ENCODE measurements at places on chromosomes 16 and 17.
A peak's percentile ranks its signal among the peaks of the same experiment; 100 is the strongest.

DNA sequence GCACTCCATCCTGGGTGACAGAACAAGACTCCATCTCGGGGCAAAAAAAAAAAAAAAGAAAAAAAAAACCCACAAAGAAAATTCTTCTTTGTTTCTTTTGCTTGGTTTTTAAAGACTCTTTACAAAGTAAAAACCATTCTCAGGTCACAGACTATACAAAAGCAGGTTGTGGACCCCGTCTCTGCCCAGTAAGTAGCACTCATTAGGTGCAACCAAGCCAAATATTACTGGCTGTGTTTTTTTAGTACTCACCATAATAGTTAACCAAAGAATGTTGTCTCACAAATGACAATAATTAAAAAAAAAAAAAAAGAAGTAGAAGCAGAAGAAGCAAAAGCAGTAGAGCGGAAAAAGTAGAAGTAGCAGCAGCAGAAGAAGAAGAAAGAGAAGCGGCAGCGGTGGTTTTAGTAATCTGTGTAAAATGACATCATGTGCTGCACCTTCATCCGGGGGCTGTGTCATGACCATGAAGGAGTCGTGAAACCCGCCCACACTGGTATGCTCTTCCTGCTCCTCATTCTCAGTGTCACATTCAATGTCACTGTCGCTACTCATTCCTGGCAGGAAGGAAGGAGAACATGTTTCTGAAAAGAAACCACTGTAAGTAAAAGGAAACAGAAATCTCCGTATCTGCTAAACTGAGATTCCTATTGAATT lies 105.4 kb downstream of the TRIM37 start:
- peak; percentile 68 for DNase-seq

DNA sequence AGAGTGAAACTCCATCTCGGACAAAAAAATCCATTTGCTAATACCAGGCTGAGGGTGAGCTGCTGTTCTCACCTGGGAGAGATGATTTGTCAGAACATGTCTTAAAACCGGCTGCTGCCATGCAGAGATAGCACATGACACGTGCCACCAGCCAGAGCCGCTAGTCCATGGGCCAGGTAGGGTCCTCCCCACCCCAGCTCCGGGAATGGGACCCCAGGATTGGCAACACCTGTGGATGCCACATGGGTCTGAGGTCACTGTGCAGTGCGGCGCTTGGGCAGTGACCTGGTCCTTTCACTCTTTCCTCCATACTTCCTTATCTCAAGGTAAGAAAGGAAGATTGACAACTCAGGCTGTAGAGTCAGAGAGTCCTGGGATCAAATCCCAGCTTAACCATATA lies 393.3 kb upstream of the TNRC6C start:
- DNase-seq: no peak

DNA sequence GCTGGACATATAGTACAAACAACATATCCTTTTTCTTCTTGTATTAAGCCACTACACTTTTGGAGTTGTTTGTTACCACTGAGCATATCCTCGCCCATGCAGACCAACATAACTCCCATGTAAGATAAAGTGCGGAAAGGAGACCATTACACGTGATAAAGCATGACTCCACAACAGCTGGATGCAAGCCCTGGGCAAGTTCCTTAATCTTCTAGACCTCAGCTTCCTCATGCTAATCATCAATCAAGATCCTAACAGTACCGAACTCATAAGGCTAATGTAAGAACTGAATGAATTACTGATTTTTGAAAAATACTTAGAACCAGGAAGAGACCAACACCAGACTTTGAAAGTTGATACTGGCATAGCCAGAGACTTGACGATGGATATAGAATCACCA lies 47.0 kb upstream of the GSG1L start:
- no peak for DNase-seq

- no peak for DNase-seq
Observed at GRCh38 chr16:75559564-75560372, 3.7 kb upstream of the TMEM231 start.

- no peak for DNase-seq
Observed at GRCh38 chr17:2972749-2973148, 90.7 kb downstream of the OR1D5 start.

GRCh38 chr17:2241823-2242222 lies 61.8 kb downstream of the SMG6 start:
- no peak for DNase-seq

DNA sequence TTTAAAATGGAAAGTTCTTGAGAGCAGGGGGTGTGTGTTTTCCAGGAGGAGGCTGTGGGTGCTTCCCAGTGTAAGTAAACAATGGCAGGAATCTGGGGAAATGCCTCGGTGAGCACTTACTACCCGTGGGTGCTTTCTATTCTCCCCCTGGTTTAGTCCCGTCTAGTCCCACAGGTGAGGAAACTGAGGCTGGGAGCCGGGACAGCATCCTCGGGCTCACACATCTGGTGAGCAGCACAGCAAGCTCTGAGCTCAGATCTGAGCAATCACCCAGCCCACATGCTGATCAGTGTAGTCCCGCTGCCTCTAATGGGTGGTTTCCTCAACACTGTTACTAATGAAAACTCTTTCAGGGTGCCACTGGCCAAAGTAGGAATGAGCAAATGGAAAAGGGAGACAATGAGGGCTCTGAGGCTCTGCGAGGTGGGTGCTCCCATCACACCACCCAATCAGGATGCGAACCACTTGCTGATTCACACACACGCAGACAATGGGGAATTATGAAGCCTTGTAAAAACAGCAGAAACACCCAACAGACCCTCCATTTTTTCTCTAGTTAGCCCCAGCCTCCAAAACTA lies 202.6 kb downstream of the PARN start:
- DNase-seq: no peak

GRCh38 chr16:24853830-24854229 lies 8.1 kb downstream of the SLC5A11 start:
- no peak for DNase-seq

DNA sequence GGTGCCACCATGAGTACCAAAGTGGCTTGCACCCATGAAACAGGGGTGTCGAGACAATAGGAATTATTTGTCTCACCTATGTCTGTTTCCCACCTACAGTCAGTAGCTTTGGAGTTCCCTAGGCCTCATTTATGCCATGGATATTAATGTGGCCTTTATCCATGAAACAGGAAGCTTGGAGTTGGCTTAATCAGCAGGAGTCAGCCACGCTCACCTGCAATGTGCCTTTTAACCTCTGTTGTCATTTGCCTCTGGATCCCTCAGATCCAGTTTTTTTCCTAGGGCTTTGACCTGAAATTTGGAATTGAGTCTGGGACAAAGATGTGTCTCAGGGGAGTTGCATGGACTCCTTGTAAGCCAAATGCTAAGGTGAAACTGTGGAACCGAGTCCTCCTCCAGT lies 44.4 kb downstream of the TAOK1 start:
- no peak for DNase-seq

- no peak for DNase-seq
Observed at GRCh38 chr17:73030501-73030921, 62.0 kb downstream of the SLC39A11 start.

GRCh38 chr17:64978138-64978537 lies 58.9 kb upstream of the LRRC37A3 start:
- no peak for DNase-seq

DNA sequence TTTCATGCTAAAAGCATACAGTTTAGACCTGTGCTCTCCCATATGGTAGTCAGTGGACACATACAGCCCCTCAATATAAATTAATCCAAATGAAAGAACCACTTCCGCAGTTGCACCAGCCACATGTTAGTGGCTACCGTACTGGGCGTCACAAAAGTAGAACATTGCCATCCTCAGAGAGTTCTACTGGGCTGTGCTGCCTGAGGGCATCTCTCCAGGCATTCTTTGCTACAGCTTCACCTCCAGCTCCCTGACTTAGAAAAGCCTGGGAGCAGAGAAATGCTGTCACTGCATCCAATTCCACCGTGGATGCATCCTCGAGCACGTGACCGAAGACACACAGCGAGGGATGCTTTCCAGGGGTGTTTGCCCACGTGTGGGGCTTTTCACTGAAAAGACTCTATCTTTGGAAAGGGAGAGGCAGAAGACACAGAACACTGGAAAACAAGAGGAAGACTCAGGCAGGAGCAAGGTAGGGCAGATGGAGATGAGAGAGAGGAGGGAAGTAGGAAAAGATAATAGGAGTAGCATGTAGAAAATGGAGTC lies 86.4 kb downstream of the GAS7 start:
- DNase-seq: no peak

DNA sequence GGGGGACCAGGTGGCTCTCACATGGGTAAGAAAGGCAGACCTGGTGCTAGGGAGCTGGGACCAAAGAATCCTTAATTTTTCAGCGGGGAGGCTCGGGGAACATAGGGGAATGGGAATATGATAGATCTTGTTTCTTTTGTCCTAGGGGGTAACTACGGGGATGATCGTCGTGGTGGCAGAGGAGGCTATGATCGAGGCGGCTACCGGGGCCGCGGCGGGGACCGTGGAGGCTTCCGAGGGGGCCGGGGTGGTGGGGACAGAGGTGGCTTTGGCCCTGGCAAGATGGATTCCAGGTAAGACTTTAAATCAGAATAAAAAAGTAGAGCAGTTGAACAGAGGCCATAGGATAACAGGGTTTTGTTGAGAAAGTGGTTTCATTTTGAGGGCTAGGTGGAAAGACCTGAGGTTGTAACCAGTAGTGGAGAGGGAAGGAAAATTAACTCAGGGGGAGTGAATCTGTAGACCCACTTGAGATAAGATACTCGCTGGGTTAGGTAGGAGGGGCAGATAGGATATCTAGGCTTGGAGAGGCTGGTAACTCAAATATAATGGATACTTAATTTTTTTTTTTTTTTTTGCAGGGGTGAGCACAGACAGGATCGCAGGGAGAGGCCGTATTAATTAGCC lies 11.0 kb downstream of the FUS start:
- DNase-seq: no peak

GRCh38 chr17:39635614-39636176 lies 1.2 kb upstream of the STARD3 start:
- no peak for DNase-seq

DNA sequence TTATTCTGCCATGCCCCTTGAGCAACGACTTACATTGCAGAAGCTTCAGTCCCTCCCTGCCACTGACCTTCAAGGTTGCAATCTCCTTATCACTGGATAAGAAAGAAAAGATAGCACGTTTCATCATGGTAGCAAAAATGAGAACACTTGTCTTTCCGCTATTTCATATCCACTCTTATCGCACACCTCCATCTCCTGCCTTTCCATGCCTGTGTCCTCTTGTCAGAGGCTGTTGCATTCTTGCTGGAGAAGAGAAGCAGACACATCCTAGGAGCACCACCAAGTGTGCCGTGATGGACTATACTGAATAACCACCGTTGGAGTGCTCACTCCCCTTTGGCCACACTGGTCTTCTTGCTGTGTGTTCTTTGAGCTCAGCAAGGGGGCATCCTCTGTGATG lies 230.6 kb upstream of the IRX3 start:
- no peak for DNase-seq

DNA sequence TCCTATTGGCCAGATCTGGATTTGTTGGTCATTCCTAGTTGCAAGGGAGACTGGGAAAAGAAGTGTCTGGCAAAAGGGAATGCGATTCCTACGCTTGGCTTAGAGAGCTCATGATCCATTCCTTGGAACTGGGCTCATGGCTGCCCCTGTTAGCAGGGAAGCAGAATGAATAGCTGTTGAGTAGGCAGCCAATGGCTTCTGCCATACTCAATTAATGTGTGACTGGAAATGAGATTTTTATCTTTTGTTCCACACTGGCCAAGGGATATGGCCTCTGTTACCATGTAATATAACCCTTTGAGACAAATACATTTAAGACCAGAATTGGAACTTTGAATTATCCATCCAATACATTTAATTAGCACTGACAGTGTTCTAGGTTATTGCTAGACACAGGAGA lies 31.0 kb downstream of the FTO start:
- no peak for DNase-seq

DNA sequence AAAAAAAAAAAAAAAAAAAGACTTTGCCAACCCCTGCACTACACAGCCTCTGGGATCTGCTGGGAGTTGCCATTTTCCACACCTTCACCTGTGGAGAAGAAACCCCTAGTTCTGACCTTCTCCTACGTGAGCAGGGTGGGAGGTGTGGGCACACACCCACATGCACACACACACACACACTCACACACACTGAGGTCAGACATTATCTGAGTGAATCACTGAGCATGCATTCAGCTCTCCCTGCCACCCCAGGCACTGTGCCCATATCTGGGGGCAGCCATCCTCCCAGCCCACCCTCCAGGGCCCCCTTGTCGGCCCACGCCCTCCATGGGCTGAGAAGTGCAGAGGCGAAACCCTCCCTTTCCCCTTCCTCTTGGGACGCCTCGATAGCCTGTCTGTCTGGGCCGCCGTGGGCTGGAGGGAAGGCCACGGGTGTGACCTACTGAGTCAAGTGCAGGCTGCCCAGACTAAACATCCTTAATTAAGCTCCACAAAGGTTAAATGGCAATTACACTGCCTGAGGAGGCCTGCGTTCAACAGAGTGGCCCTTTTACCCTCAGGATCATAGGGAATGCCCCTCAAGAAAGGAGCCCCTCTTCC lies 143.8 kb downstream of the C16orf95 start:
- no peak for DNase-seq

GRCh38 chr17:82023447-82024241 lies 539 bp downstream of the LRRC45 start:
- no peak for DNase-seq

GRCh38 chr17:50221266-50221863 lies 19.9 kb upstream of the COL1A1 start:
- DNase-seq: no peak

- no peak for DNase-seq
Observed at GRCh38 chr17:48330421-48330820, 99.6 kb downstream of the SKAP1 start.

GRCh38 chr17:75749545-75750389 lies 15.2 kb downstream of the GALK1 start:
- peak; percentile 84 for DNase-seq

DNA sequence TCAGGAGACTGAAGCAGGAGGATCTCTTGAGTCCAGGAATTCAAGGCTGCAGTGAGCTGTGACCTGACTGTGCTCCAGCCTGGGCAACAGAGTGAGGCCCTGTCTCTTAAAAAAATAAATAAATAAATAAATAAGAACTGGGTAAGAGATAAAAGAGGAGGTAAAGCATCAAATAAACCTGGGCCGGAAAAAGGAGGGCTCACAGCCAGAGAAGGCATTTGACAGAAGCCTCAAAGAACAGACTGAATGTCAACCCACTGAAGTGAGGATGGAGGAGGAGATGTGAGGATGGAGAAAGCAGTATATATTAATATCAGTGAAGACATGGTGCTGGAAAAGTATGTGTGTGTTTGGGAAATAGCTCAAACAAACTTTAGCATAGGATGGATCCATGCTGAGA lies 6.1 kb downstream of the NOG start:
- peak; percentile 23 for DNase-seq

DNA sequence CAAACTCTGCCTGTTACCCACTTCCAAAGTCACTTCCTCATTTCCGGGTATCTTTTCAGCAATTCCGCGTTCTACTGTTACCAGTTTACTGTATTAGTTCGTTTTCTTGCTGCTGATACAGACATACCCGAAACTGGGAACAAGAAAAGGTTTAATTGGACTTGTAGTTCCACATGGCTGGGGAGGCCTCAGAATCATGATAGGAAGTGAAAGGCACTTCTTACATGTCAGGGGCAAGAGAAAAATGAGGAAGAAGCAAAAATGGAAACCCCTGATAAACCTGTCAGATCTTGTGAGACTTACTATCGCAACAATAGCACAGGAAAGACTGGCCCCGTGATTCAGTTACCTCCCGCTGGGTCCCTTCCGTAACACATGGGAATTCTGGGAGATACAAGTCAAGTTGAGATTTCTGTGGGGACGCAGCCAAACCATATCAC lies 30.9 kb downstream of the PAFAH1B1 start:
- no peak for DNase-seq

GRCh38 chr17:8222380-8222629 lies 11.9 kb upstream of the AURKB start:
- DNase-seq: no peak

Measured in T-cell (primary cell).